ENCODE measurements at places on chromosomes 4 and X. TPM values are rescaled to one million over a fixed set of nuclear protein-coding genes. Genes with fewer than 3 reads are reported as not detected.

AMBN gene
- not detected for polyA plus RNA-seq

HPSE gene
- polyA plus RNA-seq, result 9.7 TPM

RTL5 gene
- polyA plus RNA-seq, result not detected

MAGED2 gene
- polyA plus RNA-seq, result 116 TPM

TRIM2 gene
- 1.1 TPM for polyA plus RNA-seq

CFI gene
- not detected for polyA plus RNA-seq

HEPH gene
- not detected for polyA plus RNA-seq
